ENCODE measurements at places on chromosomes 13 and 19. TPM values are rescaled to one million over a fixed set of nuclear protein-coding genes. Genes with fewer than 3 reads are reported as not detected.

CEACAM4 gene
- total RNA-seq: not detected

DCT gene
- not detected for total RNA-seq

FGF21 gene
- not detected for total RNA-seq

DNA sequence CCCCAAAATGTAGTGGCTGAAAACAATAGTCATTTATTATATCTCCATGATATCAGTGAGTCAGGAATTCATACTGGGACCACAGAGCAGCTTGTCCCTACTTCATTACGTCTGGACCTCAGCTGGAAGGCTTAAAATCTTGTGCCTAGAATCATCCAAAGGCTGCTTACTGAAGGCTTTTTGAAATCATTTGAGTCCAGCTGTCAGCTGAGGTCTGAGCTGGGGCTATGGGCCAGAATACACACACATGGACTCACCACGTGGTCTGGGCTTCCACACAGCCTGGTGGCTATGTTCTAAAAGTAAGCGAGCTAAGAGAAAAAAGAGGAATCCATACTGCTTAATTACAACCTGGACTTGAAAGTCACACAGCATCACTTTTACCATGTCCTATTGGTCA lies 209.2 kb downstream of the KCTD12 start:
- DNase-seq: no peak

GRCh38 chr13:21426238-21426637 lies 32.9 kb downstream of the ZDHHC20 start:
- DNase-seq: no peak

GRCh38 chr13:29815336-29815735 lies 35.1 kb downstream of the UBL3 start:
- no peak for DNase-seq

DNA sequence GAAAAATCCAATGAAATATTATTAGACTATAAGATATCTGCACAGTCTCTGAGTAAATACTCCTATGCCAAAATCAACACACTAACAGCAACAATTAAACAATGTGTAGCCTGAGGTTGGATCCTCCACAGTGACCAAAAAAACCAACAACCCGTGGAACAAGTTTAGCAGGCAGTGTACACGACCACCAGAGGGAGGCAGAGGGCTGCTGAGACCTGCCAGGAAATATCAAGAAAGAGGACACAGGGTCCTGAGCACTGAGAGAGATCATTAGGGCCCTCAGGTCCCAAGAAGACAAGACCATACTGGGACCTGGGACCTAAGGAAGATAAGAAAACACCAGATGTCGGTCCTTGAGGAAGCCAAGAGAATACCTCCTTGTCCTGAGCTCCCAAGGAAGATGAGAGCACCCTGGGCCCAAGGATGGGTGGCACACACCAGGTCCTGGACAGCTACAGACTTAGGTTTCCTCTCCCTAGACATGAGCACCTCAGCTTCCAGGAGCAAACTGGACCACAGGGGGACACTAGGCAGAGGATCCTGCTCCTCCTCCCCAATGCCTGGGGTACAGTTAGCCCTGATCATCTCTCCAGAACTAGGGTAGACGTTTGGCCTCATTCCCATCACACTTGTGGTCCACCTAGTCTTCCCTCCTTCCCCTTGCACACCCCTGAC lies 822 bp upstream of the ZNF274 start:
- DNase-seq: no peak
